ENCODE measurements at places on chromosomes 2 and 18. TPM values are rescaled to one million over a fixed set of nuclear protein-coding genes. Genes with fewer than 3 reads are reported as not detected.

DNA sequence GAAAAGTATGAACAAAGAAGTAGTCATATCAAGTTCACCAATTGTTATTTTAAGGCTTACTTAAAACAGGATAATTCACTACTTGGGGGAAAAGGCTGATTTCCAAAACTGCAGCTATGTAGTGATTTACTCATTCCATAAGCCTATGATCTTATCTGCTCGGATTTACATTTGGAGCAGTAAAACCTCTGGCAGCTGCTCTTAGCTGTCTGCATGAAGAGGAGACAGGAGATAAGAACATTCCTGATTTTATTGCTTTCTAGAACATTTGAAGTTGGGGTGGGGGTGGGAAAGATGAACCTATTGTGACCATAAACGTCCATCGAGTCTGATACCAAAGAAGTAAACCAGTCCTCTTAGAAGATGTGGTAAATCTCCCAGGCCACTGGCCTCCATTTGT is 120.9 kb downstream of the MMADHC start:
- peak; percentile 23 for DNase-seq

DNA sequence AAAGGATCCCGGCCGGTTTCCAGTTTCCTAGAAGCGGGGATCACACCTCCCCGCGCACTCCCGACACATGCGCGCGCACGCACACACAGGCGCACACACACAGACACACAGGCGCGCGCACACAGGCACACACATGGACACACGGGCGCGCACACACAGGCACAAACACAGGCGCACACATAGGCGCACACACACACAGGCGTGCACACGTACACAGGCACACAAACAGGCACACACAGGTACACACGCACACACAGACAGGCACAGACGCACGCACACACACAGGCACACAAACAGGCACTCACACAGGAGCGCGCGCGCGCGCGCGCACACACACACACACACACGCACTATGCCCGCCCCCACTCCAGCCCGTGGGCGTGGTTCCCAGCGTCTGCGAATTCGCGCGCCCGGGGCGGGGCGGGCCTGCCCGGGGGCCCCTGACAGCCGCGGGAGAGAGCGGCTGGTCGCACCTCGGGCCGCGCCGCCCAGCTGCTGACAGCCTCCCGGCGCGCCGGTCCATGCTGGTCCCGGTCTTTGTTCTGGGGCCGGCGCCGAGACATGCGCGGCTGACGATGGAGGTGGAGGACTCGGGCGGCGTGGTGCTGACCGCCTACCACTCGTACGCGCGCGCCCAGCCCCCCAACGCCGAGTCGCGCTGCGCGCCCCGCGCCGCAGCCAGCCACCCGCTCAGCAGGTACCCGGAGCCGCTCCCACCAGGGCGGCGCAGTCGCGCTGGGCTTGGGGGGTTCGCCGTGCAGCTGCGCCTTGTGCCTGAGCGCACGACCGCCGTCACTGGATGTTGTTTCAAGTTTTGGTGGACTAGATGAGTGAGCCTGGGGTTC is at the start of gene ARHGAP28:
TSS of gene ARHGAP28 (plus strand) at position 470 of the 845 bp plus-strand sequence. CDS start at position 576, 106 bp downstream.
- DNase-seq, result peak; percentile 97

The CYP27C1 gene
- total RNA-seq, result 0.32 TPM

DNA sequence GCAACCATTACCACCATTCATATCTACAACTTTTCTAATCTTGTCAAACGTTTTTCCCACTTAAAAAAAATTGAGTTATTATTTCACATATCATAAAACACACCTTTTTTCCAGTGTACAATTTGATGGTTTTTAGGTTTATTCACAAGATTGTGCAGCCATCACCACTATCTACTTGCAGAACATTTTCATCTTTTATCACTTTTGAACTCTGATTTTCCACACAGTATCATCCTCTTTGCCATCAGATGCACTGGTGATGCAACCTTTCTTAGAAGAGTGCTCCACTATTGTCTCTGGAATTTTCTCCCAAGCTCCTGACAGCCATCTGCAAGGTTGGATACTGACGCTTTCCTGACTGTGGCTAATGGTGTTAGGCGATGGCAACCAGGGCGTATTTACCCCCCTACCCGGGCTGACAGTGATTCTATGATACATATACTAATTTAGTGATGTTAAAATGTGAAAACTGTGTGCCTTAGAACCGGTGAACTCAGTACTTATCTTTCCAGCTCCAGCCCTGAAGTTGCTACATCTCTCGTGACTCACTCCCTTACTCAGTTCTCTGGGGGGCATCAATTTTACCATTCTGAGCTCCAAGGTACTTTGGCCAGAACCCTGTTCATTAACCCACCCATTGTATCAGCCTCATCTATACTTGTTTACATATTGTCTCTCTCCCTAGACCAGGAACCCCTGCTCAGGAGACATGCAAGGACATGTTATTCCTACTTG is 105.4 kb upstream of the SPRED2 start:
- DNase-seq, result peak; percentile 43

DNA sequence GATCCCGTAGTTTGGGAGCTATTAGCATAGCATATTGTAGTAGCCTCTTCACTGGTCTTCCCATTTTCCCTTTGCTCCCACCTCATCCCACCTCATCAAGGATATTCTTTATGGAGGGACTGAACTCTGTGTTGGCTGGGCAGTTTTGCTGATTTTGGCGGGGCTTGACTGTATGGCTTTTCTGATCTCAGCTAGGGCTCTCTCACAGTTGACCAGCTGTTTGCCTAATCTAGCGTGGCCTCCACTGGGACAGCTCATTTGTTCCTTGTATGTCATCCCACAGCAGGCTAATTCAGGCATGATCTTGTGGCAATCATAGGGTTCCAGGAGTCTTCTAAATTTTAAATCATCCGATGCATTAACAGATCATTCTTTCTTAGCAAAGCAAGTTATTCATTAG is 30.2 kb upstream of the MTX2 start:
- DNase-seq, result peak; percentile 4

The GCKR gene
- 0.11 TPM for total RNA-seq
